ENCODE measurements at places on chromosomes 6 and 20. TPM values are rescaled to one million over a fixed set of nuclear protein-coding genes. Genes with fewer than 3 reads are reported as not detected.

DNA sequence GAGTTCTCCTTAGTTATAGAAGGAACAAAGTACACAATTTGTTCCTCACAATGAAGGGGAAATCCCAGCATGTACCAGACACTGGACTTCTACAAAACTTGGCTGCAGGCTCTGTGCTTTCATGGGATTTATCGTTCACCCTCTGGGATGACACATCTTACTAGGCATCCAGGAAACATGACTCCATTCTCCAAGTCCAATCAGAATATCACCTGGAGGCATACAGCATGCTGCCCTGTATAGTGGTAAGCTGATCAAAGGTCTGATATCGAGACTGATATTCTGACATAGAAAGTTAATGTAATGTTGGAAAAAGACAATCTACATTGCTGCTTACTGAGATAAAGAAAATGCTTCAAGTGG lies 6.7 kb downstream of the RWDD2A start:
- no peaks in the 10 kb centered on the region for H3K36me3 ChIP-seq
- no peaks in the 10 kb centered on the region for H3K27me3 ChIP-seq
- 0 out of 2 replicates have a peak overlapping the region, but pooled peaks have one; percentile 16 for H3K27ac ChIP-seq
- peak; percentile 81 for DNase-seq
- no peak overlapping the region for H3K4me3 ChIP-seq
- peaks cover 34% of the 10 kb centered on the region for H3K4me1 ChIP-seq

GRCh38 chr20:57835588-57836455 lies 126.0 kb upstream of the PMEPA1 start:
- peaks cover 6% of the 10 kb centered on the region for H3K27me3 ChIP-seq
- H3K4me3 ChIP-seq = no peak overlapping the region
- DNase-seq = no peak
- H3K36me3 ChIP-seq = no peaks in the 10 kb centered on the region
- H3K4me1 ChIP-seq = no peaks in the 10 kb centered on the region
- no peak overlapping the region for H3K27ac ChIP-seq

FUCA2 gene
- total RNA-seq = 57.2 TPM

GINS1 gene
- 2.9 TPM for total RNA-seq

- no peak overlapping the region for H3K4me3 ChIP-seq
- no peaks in the 10 kb centered on the region for H3K36me3 ChIP-seq
- H3K27ac ChIP-seq = no peak overlapping the region
- no peak for DNase-seq
- 0 out of 2 replicates have a peak, but pooled peaks cover 3% of the 10 kb centered on the region for H3K27me3 ChIP-seq
Measured at GRCh38 chr6:1669996-1670395, 60.3 kb downstream of the FOXC1 start.

DNA sequence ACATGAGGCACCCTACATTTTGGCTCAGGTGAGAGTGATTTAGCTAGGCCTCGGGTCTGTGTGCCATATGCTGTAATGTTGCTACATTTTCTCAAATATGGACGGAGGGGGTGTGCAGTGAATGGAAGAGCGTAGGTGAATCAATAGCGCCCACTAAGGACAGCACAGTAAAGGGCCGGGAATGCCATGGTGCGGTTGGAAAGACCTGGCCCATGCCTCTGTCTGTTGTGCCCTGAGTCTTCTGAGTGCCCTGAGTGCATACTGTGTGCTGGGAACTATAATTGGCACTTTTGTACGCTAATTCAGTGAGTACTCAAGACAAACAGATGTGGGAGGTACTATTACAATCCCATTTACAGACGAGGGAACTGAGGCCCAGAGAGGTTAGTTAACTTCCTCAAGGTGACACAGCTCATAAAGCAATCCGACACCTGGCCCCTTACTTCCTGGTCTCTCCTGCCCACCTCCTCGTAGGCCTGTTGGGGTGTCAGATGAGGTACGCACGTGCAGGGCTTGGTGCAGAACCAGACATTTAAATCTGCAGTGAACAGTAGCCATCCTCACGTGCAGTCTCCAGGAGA lies 17.3 kb downstream of the SLC22A1 start:
- H3K4me1 ChIP-seq = peaks cover 16% of the 10 kb centered on the region
- no peaks in the 10 kb centered on the region for H3K36me3 ChIP-seq
- no peak for DNase-seq
- H3K27me3 ChIP-seq = no peaks in the 10 kb centered on the region
- H3K4me3 ChIP-seq = no peak overlapping the region
- no peak overlapping the region for H3K27ac ChIP-seq

DNA sequence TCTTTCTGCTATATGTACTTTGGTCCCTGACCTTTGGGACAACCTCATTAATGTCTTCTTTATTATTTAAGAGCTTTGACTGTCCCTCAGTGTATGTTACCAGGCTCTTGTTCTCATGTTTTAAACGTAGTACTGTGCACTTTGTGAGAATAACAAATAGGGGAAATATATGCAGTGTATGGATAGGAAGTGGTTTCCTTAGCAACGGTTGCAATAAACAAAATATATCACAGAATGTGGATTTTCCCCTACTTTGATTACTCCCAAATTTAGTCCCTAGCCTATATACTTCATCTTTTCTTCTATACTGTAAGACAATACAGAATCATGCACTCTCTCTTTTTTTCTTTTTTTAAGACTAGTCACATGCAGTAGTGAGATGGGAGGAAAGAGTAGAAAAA lies 123.8 kb upstream of the AKIRIN2 start:
- H3K27ac ChIP-seq = no peak overlapping the region
- no peaks in the 10 kb centered on the region for H3K36me3 ChIP-seq
- no peaks in the 10 kb centered on the region for H3K27me3 ChIP-seq
- no peak overlapping the region for H3K4me3 ChIP-seq
- no peak for DNase-seq
- H3K4me1 ChIP-seq = no peaks in the 10 kb centered on the region

GRCh38 chr6:9795880-9796279 lies 619.0 kb downstream of the TFAP2A start:
- H3K4me1 ChIP-seq = no peaks in the 10 kb centered on the region
- H3K4me3 ChIP-seq = no peak overlapping the region
- no peak for DNase-seq
- H3K27me3 ChIP-seq = no peaks in the 10 kb centered on the region

GRCh38 chr20:33015114-33015484 lies 7.6 kb downstream of the BPIFB2 start:
- DNase-seq = peak; percentile 7
- H3K27ac ChIP-seq = no peak overlapping the region
- peaks cover 49% of the 10 kb centered on the region for H3K27me3 ChIP-seq

OR2J3 gene
- total RNA-seq = not detected

PLAGL1 gene
- total RNA-seq = 20.7 TPM

GRCh38 chr6:148954934-148955333 lies 208.1 kb downstream of the UST start:
- no peak overlapping the region for H3K4me3 ChIP-seq
- H3K27me3 ChIP-seq = no peaks in the 10 kb centered on the region
- no peak overlapping the region for H3K27ac ChIP-seq
- no peaks in the 10 kb centered on the region for H3K36me3 ChIP-seq

DNA sequence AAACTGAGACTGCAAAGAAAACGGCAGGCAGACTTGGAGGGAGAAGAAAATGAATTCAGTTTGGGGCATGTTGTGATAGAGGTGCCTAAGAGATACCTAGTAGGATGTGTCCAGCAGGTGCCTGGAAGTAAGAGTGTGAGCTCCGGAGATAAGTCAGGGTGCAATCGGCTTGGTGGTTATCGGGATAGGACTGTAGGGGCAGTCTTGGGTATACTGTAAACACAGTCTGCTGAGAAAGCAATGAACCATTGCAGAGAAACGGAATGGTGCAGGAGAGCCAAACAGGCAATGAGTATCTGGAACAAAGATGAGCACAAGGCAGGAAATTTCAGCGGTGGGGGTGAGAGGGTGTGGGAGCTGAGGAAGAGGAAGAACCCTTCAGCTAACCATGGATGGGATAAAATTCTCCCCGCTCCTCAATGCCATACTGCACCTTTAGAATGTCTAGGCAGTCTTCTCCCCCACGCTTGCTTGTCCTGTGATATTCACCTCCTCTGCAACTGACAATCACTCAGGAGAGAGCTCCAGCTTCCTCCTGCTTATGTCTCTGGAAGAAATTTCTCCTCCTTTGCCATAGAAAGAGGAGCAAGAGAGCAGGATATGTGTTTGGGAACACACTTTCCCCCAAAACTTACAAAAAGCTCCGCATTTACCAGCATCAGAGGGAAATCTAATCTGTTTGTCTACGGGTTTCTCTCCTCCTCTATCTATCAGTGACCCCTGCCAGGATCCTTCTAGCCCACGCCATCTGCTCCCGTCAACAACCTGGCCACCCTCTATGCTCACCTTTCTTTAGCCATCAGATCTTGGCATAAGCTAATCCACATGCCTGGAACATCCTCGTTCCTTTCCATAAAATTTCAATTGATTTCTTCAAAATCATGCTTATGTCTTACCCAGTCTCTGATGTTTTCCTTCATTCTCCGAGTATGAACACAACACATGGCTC lies 381.7 kb upstream of the JARID2 start:
- no peaks in the 10 kb centered on the region for H3K4me1 ChIP-seq
- H3K27ac ChIP-seq = no peak overlapping the region

GRCh38 chr6:21342501-21342900 lies 251.1 kb upstream of the SOX4 start:
- no peaks in the 10 kb centered on the region for H3K36me3 ChIP-seq
- no peak overlapping the region for H3K4me3 ChIP-seq
- no peak overlapping the region for H3K27ac ChIP-seq
- DNase-seq = no peak

GRCh38 chr20:62768551-62769287 lies 27.6 kb upstream of the MRGBP start:
- no peaks in the 10 kb centered on the region for H3K36me3 ChIP-seq
- peaks cover 27% of the 10 kb centered on the region for H3K27me3 ChIP-seq
- no peak overlapping the region for H3K4me3 ChIP-seq
- peaks cover 6% of the 10 kb centered on the region for H3K4me1 ChIP-seq
- DNase-seq = peak; percentile 40

GRCh38 chr6:130760006-130760405 lies 67.2 kb upstream of the SMLR1 start:
- H3K36me3 ChIP-seq = no peaks in the 10 kb centered on the region
- H3K4me1 ChIP-seq = no peaks in the 10 kb centered on the region
- no peak overlapping the region for H3K27ac ChIP-seq
- H3K4me3 ChIP-seq = no peak overlapping the region

- H3K4me3 ChIP-seq = no peak overlapping the region
- no peak overlapping the region for H3K27ac ChIP-seq
- DNase-seq = no peak
Measured at GRCh38 chr20:24612799-24613775, 143.7 kb downstream of the SYNDIG1 start.

HAO1 gene
- total RNA-seq = not detected

SUPT3H gene
- total RNA-seq = 2.9 TPM

GRCh38 chr20:57043669-57044268 lies 222.7 kb downstream of the BMP7 start:
- H3K4me1 ChIP-seq = peaks cover 22% of the 10 kb centered on the region
- H3K27me3 ChIP-seq = no peaks in the 10 kb centered on the region
- H3K36me3 ChIP-seq = no peaks in the 10 kb centered on the region
- no peak for DNase-seq

DNA sequence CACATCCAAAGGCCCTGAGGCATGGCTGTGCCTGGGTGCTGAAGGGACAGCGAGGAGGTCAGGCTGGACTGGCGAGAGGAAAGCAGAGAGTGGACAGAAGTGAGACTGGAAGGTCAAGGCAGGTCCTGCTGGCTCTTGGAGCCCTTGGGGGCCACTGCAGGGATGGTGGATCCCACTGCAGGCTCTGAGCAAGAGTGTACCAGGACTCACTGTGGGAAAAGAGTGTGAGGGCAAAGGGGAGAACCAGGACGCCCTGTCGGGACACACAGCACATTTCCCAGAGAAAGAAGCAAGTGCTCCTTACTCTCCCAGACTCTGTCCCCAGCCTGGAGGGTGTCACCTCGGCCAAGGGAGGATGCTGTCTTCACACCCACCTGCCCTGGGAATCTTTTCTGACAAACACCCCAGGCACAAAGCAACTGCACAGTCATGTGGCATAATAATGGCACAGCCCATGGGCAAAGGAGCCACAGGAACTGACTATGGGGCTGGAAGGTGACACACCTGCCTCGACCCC lies 172.3 kb upstream of the CST7 start:
- H3K4me3 ChIP-seq = no peak overlapping the region
- H3K4me1 ChIP-seq = peaks cover 5% of the 10 kb centered on the region
- no peaks in the 10 kb centered on the region for H3K36me3 ChIP-seq
- 0 out of 2 replicates have a peak, but pooled peaks cover 6% of the 10 kb centered on the region for H3K27me3 ChIP-seq

DNA sequence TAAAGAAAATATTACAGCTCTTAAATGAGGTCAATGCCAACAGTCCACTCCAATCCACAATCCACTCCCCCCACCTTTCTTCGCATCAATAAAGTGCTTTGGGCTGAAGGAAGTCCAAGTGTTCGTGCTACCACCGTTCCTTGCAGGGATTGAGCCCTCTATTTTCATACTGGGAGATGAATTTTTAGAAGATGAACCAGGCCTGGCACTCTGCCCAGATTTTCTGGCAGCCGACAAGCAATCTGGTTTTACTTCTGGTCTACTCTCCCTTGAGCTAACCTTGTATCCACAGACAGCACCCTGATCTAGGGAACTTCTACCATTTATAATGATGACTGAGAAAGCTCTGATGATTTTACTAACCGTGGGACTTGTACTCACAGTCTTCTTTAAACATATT lies 72.3 kb downstream of the BTBD9 start:
- H3K27me3 ChIP-seq = no peaks in the 10 kb centered on the region
- no peaks in the 10 kb centered on the region for H3K36me3 ChIP-seq
- 0 out of 2 replicates have a peak overlapping the region, but pooled peaks have one; percentile 0 for H3K4me3 ChIP-seq
- DNase-seq = peak; percentile 87
- peak overlapping the region; percentile 40 for H3K27ac ChIP-seq
- peaks cover 22% of the 10 kb centered on the region for H3K4me1 ChIP-seq

FRMD1 gene
- not detected for total RNA-seq

- no peaks in the 10 kb centered on the region for H3K36me3 ChIP-seq
- H3K4me3 ChIP-seq = no peak overlapping the region
- DNase-seq = no peak
- H3K27me3 ChIP-seq = no peaks in the 10 kb centered on the region
- H3K4me1 ChIP-seq = no peaks in the 10 kb centered on the region
Measured at GRCh38 chr6:32271429-32271828, 47.6 kb upstream of the NOTCH4 start.

RFX6 gene
- not detected for total RNA-seq

DNA sequence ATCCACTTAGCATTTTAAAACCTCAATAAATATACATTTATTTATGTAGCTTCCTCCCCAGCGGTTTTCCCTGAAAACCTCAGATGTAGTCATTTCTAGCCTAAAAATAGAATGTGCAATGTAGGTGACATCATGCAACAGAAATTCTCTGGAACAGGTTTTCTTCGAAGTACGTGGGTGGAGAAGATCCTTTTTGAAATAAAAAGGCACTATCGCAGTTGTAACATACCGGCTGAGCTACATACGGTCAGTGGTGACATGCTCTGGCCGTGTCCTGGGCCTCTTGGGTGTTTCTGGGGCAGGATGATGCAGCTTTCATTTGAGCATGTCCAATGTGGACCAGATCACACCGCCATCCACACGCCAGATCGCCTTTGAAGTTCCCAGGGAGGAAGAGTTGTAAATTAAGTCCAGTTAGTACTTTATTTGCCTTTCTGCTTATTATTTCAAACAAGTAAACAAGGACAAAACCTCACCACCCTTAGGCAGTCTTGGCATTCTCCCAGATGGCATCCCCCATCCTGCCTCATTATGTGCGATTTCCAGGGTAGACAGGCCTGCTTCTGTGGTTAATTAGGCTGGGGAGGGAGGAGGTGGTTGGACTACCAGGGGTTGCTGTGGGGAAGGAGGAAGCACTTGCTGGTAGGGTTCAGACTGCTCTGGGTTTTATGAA lies 109.5 kb upstream of the CLDN20 start:
- no peaks in the 10 kb centered on the region for H3K27me3 ChIP-seq
- H3K4me3 ChIP-seq = 0 out of 2 replicates have a peak overlapping the region, but pooled peaks have one; percentile 24
- DNase-seq = peak; percentile 93
- peak overlapping the region; percentile 55 for H3K27ac ChIP-seq

- no peak overlapping the region for H3K4me3 ChIP-seq
- peaks cover 29% of the 10 kb centered on the region for H3K36me3 ChIP-seq
- H3K27me3 ChIP-seq = no peaks in the 10 kb centered on the region
- H3K4me1 ChIP-seq = peaks cover 30% of the 10 kb centered on the region
- H3K27ac ChIP-seq = peak overlapping the region; percentile 7
- DNase-seq = peak; percentile 19
Measured at GRCh38 chr20:34396408-34396807, 33.3 kb downstream of the ITCH start.
